ENCODE measurements at places on chromosomes 11 and 22.

GRCh38 chr11:3109434-3109833 is 52.2 kb upstream of the CARS1 start:
- no peak for DNase-seq

GRCh38 chr11:112016088-112016764 is 9.0 kb upstream of the DLAT start:
- no peak for DNase-seq

- DNase-seq = no peak
Measured at GRCh38 chr11:66619080-66619554, 2.7 kb downstream of the RBM14 start.

GRCh38 chr11:34495724-34496377 is 17.7 kb downstream of the ELF5 start:
- no peak for DNase-seq

DNA sequence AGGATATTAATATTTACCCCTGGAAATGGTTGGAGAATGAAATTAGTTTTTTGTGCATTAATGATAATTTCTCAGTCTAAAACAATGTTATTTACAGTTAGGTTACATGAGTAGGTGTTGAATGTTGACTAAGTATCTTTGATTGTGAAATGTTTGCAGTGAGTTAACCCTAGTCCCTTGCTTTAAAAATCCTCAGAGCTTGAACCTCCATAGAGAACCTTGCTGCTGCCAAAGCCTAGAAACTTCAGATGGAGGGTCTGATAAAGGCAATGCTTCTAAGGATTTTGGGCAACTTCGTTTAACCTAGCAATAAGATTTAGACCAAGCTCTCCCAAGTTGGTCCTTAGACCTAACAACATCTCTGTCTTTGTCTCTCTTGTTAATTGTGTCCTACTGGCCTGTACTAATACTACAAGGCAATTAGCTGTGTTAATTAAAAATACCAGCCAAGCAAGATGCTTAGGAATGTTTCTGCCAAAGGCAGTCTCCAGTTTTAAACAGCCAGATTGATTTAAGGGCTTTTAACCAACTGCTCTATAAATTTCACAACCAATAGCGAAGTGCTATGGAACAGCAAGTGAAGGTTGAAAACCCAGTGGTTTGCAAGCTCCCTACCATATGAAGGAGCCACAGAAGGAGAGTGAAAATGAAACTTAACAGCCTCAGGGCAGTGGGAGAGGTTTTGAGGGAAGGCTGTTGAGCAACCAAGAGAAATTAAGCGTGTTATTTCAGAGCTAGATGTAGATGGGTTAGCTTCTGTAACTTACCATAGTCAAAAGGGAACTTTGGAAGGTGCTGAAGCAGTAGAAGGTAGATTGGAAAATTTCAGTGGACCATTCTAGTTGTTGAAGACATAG is 295.9 kb upstream of the ANO5 start:
- no peak for DNase-seq

GRCh38 chr22:40609216-40609615 is 27.3 kb downstream of the MRTFA start:
- no peak for DNase-seq

- peak; percentile 2 for DNase-seq
Measured at GRCh38 chr11:113553235-113553634, 78.0 kb upstream of the DRD2 start.

GRCh38 chr11:62553839-62554361 is 7.3 kb upstream of the AHNAK start:
- DNase-seq = no peak

GRCh38 chr11:2271077-2271326 is 614 bp upstream of the ASCL2 start:
- no peak for DNase-seq

- no peak for DNase-seq
Measured at GRCh38 chr22:44394246-44395117, 81.7 kb upstream of the SHISAL1 start.

DNA sequence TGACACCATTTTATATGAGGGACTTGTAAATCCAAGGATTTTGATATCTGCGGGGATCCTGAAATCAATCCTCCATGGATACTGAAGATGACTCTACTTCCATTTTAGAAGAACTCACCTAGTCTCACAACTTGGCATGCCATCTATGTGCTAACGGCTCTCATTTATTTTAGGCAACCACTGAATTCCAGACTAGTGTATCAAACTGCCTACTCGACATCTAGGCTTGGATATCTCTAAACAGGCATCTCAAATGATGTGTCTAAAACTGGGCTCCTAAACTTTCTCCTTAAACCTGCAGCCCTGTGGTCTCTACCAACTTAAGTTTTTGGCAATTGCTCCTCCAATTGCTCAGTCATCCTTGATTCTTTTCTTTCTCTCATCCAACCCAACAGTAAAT is 31.2 kb upstream of the CLNS1A start:
- no peak for DNase-seq

DNA sequence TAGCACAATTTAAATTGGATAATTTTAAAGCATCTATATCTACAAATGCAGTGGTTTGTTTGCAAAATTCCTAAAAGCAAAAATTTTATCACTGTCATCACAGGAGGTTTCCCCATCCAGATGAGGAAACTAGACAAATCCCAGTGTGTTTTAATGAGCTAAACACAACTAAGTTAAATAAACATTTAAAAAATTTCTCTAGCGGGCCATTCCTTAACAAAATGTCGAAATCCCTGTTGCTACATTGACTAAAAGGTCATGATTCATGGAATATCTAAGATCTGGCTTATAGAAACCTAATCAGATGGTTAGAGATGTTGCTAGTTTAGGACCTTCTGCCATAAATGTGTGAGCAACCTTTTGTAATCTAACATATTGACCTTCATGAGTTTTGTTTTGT is 107.3 kb upstream of the BDNF start:
- DNase-seq = no peak

GRCh38 chr11:83682611-83682973 is 396.4 kb upstream of the CCDC90B start:
- no peak for DNase-seq

DNA sequence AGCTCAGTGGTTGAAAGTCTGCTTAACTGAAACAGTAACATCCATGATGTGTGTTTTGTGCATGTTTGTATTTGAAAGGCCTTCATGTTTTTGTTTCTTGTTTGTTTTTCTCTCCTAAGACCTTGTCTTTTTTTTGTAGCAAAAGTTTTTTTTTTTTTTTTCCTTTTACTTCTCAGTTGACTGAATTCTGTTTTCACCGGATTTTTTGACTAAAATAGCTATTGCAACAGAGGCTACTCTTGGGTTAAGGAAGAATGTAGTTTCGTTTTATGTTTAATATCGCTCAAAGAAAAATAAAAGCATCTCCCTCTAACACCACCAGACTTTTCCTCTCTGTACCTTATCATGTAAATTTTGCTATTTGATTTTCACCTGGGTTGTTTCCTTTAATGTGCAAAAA is 15.1 kb downstream of the APOL6 start:
- DNase-seq = no peak

- no peak for DNase-seq
Measured at GRCh38 chr11:34916843-34917770, 689 bp downstream of the PDHX start.

- DNase-seq = no peak
Measured at GRCh38 chr22:27980424-27981148, 61.5 kb upstream of the PITPNB start.

- DNase-seq = no peak
Measured at GRCh38 chr11:118012083-118012669, 26.0 kb downstream of the IL10RA start.

DNA sequence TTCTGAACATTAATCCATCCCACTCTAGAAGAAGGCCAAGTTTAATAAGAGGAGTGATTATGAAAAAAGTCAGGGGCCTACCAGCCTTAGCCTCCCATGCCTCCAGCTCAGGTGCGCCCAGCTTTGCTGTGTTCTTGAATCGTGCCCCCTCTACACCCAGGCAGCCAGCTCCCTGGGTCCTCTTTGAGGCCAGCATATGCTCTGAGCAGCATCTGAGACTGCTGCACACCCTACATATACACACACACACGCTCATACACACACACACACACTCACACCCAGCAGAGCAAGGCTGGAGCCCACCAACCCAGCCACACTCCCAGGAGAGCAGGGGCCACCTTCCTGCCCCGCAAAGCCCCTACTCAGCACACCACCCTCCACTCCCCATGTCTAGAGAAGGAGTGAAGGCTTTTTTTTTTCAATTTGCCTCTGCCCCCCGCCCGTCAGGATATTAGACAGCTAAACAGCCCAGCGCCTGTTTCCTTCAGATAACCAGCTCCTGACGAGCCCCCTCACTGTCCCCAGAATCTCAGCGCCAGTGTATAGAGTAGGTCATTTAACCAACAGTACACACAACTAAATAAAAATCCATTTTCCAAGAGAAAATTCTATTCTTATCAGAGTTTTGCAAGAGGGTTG is 121.6 kb downstream of the BUD13 start:
- DNase-seq = no peak

DNA sequence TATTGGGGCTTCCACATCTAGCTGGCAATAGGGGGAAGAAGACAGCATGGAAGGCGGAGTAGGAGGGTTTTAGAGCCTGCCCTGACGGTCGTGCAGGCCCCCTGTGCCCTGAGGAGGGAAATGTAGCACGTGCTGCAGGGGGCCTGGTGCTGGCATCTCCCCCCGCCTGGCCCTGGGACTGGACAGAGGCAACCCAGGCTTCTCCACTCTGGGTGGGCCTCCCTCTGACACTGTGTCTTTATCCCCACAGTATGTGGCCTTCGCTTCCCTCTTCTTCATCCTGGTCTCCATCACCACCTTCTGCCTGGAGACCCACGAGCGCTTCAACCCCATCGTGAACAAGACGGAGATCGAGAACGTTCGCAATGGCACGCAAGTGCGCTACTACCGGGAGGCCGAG is 36.8 kb downstream of the KCNC1 start:
- no peak for DNase-seq

GRCh38 chr11:47087801-47088200 is 88.9 kb downstream of the ARFGAP2 start:
- DNase-seq = no peak

DNA sequence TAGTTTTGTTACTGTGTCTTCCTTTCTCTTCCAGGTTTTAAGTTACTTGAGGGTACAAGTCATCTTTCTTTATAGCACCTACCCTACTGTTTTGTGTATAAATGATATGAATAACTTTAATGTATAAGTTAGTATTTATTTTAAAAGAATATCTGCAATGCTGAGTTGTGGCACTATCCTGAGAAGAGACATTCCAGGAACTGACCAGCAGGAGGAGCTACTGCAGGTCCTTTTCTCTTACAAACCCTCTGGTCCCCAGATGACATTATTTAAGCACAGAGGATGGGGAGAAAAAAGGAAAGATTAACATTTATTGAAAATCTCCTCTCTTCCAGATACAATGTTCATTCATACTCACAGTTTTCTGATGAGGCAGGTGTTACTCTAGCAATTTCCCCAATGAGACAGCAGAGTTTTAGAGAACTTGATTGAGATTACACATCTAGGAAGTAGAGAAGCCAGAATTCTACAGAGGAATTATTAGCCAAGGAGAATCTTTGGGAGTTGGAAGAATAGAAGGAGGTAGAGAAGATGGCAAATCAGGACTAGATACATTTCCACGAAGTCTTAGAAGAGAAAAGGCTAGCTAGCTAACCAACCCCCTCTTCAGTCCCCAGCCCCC is 541.2 kb upstream of the API5 start:
- DNase-seq = no peak

GRCh38 chr11:71330349-71330748 is 78.0 kb upstream of the SHANK2 start:
- DNase-seq = no peak

DNA sequence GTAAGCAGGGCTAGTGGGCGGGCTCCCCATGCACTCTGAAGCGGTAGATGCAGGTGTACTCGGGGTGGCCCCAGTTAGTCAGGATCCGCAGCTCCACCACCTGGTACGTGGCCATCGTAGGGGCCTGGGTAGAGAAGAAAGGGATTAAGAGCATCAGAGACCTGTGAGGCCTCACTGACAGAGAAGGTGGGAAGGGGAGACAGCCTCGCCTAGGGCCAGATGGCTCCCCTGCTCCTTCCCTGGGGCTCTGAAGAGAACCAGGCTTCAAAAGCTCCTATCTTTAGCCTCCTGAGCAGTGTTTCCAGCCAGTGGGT is 19.6 kb downstream of the SUN2 start:
- no peak for DNase-seq

DNA sequence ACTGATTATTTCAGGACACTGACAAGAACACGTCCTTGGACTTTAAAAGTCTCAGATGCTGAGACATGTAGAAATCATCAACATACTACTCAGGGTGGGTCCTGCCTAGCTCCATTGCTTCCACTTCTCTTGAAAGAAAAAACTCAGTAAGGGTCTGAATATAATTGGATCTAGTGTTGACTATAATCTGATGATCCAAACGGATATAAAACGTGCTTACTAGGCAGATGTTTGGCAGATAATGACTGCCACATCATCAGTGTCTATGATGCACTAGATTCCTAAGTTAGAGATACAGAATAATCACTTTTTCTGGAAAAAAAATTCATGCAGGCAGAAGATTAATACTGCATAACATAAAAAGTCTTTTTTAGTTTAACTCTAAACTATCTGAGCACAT is 21.6 kb downstream of the GUCY1A2 start:
- DNase-seq = no peak

- DNase-seq = no peak
Measured at GRCh38 chr11:25483915-25484635, 847.9 kb upstream of the ANO3 start.

Data from GOT3 (cell line).